Central memory CD8-positive, alpha-beta T cell (primary cell): ENCODE measurements at places on chromosomes 3 and 15.

DNA sequence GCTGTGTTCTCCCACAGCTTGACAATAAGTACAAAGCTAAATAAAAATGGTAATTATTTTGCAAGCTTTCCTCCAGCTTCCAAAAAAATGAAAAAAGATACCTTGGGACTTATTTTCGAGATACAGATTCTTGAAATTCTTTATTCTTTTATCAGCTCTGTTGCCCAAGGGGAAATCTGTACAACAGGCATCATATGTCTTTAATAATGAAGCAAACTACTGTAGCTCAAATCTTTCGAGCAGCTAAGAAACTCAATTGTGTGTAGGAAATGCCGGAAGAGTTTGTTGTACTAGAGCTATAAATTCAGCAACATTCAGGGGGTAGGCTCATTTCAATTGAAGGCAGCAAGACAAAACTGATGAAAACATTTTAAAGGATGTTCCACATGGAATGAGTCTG lies 297.7 kb downstream of the GBE1 start:
- DNase-seq: no peak

DNA sequence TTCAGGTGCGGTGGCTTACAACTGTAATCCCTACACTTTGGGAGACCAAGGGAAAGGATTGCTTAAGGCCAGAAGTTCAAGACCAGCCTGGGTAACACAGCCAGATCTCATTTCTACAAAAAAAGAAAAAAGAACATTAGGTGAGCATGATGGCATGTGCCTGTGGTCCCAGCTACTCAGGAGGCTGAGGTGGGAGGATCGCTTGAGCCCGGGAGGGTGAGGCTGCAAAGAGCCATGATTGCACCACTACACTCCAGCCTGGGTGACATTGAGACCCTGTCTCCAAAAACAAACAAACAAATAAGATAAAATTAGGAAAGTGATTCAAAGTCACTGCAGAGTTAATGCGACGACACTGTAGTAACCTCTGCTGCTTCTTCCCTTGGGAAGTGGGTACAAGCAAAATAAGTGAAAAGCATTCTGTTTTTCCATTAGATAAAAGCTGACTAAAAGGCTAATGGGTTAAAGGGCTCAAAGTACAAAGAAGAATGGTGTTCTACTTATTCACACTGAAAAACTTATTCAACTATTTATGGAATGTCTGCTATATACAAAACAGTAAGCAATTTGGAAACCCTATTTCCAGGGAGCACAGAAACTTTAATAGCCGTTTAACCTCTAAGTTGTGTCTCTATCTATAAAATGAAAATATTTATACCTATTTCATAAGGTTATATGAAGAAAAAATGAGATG lies 8.0 kb upstream of the RPS27L start:
- DNase-seq: no peak

DNA sequence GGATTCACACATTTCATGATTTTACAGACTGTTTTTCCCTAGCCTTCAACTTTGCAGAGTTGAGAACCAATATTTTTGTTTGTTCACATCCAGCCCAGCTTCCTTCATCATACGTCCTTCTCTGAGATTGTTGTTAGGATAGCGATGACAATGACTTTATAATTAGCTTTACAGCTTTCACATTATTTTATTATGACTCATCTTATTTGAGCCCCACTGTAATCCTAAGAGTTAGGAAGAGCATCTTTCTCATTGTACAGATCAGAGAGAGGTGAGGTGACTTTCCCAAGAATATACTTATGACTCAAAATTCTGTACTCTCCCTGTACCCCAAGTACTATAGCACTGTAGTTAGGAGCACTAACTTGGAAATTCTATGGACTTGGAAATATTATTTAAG lies 156.1 kb downstream of the ALDH1A2 start:
- no peak for DNase-seq

DNA sequence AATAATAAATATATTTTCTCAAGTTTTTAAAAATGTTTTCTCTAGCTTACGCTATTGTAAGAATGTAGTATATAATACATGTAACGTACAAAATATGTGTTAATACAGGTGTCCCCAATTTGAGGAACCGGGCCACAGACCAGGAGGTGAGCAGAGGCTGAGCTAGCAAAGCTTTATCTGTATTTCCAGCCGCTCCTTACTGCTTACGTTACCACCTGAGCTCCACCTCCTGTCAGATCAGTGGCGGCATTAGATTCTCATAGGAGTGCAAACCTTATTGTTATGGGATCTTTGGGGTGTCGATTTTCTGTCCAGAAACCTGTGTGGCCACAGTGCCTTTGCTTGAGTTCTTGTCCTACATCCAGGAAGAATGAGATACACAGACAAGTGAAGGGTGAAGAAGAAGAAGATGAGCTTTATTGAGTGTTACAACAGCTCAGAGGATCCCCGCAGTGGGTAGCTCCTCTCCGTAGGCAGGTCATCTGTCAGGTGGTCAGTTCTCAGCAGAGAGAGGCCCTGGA lies 9.9 kb upstream of the TRIM59 start:
- DNase-seq: no peak

DNA sequence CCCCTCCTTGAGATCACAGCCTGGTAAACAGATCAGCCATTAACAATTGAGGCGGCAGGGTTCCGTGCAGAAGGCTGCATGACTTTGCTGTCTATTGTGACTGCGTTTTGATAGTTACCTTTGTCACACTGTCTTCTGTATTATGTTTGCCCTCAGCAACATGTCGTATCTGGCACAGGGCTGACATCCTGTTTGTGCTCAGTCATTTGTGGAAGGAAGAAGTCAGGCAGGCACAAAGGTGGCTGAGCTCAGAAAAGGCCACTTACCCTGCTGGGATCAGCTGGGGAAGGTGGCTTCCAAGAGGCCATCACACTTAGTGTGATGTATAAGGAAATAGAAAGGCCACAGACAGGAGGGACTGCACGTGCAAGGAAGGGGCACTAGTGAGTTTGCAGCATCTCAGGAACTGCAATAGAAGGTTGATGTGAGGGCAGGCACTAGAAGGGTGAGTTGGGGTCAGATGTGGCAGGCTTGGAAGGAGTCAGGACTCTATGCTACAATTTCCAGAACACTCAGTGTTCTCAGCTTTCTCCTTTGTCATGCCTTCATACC lies 13.4 kb downstream of the PML start:
- no peak for DNase-seq

GRCh38 chr3:187450431-187451190 lies 82.4 kb downstream of the RTP4 start:
- no peak for DNase-seq

DNA sequence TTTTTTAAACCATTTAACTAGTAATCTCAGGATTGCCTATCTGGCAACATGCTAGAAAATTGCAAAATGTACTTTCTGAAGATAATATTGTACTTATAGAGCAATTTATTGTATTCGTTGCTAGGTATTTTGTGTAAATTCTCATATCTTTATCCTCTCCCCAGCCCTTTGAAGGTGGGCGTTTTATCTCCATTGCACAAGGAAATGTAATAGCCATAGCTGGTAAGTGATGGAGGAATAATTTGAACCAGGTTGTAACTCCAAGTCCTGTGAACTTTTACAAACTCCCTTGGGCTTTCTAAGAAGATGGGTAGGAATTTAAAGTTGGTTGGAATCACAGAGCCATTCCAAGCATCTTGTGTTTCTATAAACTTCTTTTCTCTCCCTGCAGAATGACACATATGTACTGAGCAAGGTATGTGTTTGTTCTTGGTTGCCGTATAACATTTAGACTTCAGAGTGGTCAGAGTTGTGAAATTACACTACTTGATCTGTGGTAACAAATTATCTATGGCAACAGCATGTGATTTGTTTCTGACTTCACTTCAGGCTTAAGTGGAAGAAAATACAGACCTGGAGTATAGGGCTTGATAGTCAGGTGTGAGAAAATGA lies 170.9 kb downstream of the AKAP13 start:
- no peak for DNase-seq

- DNase-seq: no peak
These were observed 145.4 kb downstream of the EPHA3 start for GRCh38 chr3:89252860-89253259.

- no peak for DNase-seq
These were observed 59.7 kb upstream of the SIAH2 start for GRCh38 chr3:150822636-150823035.

- DNase-seq: no peak
These were observed 766 bp downstream of the FAM98B start for GRCh38 chr15:38454696-38455090.

DNA sequence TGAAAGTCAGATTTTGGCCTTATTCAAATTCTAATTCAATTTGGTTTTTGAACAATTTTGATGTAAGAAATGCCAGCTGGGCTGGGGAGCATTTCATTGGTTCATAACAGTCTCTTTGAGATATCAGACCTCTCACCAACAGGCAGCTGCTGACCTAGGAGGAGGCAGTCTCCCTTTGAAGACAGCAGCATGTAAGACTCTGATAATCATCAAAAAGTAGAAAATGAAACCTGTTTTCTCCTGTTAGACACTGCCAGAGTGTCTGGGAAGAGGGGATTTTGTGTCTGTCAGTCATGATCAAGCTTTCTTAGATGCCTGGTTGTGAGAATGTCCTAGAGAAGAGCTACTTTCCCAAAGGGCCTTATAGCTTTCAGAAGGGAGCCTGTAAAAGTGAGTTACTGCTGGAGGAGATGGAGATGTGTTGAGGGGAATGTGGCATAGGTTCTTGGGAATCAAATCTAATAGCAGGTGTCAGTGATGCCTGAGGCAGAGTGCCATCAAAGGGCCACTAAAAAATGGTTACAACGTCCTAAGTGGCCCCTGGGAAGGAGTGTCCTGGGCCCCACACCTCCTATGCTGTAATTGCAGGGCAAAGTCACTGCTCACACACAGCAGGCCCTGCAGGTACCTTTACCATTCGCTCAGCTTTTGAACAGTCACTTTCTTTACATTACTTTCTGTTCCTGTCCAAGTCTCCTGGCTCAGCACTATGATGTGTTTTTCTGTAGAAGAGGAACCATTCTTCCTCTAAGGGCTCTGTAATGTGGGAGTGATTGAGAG lies 43.1 kb downstream of the FSTL1 start:
- no peak for DNase-seq

- DNase-seq: no peak
These were observed 96.0 kb upstream of the TLE3 start for GRCh38 chr15:70193734-70194133.

- no peak for DNase-seq
These were observed 406 bp upstream of the GABRB3 start for GRCh38 chr15:26773067-26773877.

DNA sequence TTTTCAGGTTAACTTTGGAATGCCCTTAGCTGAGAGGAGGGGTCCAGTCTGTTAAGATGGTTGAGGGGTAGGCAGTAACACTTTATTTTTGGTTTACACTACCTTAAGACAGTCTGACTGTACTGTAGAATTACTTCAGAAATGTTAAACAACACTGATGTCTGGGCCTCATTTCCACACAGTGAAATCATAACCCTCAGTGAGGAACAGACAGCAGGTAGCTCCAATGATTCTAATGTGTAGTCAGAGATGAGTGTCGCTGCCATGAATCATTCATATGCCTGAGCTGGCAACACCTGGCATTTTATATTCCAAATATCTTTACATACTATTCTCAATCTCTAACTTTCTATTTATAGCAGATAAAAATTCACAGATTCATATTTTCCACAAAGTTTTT lies 37.3 kb upstream of the POU1F1 start:
- no peak for DNase-seq

DNA sequence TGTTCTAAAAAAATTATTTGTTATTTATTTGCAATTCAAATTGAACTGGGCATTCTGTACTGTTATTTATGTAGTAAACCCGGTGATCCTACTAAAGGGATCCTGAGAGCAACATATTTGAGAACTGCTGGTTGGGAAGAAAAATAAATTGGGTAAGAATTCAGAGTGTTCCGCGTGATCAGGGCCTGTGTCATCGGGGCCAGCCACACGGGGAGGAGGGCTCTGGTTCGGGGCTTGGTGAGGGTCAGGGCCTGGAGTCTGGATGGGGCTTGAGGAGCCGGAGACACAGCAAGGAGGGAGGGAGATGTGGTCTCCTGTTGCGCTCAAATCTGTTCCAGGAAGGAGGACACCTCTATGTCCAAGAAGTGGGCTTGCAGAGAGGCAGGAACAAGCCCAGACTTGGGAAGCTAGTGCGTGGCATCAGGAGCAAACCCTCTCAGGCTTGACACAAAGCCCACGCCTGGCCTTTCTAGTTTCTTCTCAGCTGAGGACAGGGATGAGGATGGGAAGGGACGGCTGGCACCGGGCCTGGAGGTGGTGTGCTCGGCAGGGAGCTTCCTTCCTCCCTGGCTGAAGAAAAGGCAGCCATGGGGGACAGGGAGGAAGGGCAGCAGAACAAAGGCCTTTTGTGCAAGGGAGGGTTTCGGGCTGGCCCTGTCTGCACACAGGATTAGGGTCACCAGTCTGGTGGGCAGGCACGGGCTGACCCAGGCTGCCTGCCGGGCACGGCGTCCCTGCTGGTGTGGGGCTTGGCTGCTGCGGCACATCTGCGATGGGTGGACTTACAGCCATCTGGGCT lies 22.9 kb upstream of the FBLN2 start:
- no peak for DNase-seq

- DNase-seq: no peak
These were observed 143.2 kb upstream of the HACD2 start for GRCh38 chr3:123728014-123728413.

DNA sequence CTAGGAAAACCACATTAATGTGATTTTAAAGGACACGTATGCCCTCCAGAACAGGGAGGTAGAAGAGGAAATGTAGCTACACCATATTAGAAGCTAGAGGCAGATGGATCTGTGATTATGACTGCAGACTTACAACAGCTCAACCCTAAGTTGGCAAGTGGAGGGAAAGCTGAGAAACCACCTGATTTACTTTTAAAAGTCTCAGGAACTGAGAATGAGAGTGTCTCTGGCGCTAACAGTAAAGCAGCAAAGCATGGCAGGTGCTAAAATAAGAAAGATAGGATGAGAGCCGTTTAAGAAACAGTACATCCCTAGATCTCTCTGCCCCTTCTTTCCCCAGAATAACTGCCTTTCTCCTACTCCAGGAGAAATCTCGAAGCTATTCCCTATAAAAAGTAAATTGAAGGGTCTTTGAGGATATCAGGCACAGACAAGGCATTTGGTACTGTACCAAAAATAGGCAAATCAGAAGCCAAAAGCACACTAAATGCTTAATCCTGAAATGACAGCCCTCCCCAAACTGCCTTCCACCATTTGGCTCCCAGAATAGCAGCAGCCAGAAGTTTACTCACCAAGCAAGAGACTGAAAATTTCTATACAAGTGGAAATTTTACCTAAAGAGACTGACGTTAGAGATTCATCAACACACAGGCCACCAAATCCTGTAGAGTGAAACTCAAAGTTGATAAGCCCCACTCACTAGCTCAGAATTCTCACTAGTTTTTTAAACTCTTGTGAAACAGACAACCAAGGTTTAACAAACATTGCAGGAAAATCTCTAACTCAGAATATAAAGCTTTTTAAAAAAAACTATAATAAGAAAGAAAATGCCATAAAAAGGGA lies 34.3 kb upstream of the PARP14 start:
- no peak for DNase-seq

GRCh38 chr15:82393671-82394070 lies 35.9 kb upstream of the GOLGA6L9 start:
- DNase-seq: no peak

GRCh38 chr15:65388306-65389080 lies 10.7 kb upstream of the IGDCC3 start:
- DNase-seq: no peak

- no peak for DNase-seq
These were observed 27.9 kb downstream of the AKAP13 start for GRCh38 chr15:85408270-85408746.
